NCI-H2029 treated with DMSO at 0.1 percent for 48 hours (cell line): ENCODE measurements at places on chromosomes 16 and 17.

- DNase-seq = no peak
Observed at GRCh38 chr16:87524407-87524806, 31.6 kb upstream of the ZCCHC14 start.

GRCh38 chr17:56717471-56717870 is 116.2 kb downstream of the C17orf67 start:
- no peak for DNase-seq

DNA sequence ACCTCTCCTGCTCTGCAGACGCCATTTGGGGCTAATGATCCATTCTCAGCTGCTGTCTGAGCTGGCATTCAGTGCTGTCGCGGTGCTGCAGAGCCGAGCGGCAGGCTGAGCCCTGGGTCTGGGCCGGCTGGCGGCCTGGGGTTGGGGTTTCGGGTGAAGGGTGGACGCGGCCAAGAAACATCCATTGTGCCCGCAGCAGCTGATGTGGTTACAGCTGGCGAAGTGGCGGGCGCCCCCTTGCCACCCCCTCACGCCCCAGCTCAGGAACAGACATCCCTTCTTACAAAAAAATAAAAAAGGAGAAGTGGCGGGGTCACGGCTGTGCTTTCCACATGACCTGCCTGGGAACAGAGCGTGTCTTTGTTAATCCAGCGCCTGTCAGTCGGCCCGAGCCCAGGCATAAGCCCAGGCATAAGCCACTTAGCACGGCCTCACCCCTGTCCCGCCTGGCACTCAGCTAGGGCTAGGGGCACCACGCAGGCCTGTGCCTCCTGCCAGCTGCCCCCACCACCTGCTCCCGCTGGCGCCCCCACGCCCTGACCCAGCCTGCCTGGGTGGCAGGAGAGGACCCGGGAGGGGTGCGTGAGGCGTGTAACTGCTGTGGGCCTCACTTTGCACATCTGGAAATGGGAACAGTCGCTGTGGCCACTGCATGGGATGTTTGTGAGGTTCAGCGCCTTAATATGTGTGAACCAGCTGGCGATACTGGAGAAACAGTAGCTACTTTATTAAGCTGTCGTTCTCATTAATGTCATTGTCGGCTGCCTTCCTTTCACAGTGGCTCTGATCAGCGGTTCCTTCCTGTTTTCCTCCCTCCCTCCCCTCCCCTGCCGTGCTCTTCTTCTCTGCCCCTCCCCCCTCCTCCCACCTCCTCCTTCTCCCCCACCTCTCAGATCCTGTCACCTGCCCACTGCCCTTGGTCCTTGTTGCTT is 197.7 kb upstream of the CIBAR2 start:
- no peak for DNase-seq

DNA sequence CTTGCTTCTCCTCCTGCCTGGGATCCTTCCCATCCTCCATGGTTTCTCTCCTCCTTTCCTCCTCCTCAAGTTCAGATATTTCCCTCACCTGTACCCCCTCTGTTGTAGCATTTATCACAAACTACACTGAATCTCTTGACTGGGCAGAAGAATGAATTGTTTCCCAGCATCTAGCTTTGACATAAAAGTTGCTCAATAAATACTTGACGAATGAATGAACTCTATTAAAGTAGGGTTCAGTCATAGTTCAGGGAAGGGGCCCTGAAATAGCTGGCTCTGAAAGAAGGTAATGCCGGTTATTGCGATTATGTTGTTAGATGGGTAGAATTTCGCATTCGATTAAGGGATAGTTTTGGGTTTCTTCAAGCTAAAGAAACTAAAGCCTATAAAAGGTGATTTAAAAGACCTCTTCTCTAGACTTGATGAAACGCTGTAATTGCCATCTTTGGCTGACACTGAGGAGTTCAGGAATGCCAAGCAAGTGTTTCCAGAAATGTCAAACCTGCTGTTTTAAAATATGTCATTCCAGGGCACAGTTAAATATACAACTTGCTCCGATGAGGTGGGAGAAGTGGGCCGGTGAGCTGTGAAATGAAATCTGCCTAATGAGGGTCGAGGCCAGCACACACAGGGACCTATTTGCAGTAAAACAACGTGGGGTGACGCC is 1.0 kb upstream of the CPD start:
- DNase-seq = no peak
